Thymus (tissue), 14 donors: ENCODE measurements at places on chromosomes 2 and 18. TPM values are rescaled to one million over a fixed set of nuclear protein-coding genes. Genes with fewer than 3 reads are reported as not detected.

- no peaks in the 10 kb centered on the region for H3K36me3 ChIP-seq
- peak overlapping the region; percentile 94 for H3K27ac ChIP-seq
- peak overlapping the region; percentile 88 for H3K4me3 ChIP-seq
- no peaks in the 10 kb centered on the region for H3K27me3 ChIP-seq
- peak; percentile 51 for DNase-seq
Observed at GRCh38 chr2:64751286-64752260, 97.9 kb upstream of the SERTAD2 start.

GRCh38 chr18:39854291-39854690 is 2100.7 kb upstream of the PIK3C3 start:
- H3K36me3 ChIP-seq: no peaks in the 10 kb centered on the region
- H3K4me3 ChIP-seq: no peak overlapping the region
- H3K27me3 ChIP-seq: no peaks in the 10 kb centered on the region
- H3K4me1 ChIP-seq: no peaks in the 10 kb centered on the region

The RIOK3 gene
- total RNA-seq: 34.8 TPM

DNA sequence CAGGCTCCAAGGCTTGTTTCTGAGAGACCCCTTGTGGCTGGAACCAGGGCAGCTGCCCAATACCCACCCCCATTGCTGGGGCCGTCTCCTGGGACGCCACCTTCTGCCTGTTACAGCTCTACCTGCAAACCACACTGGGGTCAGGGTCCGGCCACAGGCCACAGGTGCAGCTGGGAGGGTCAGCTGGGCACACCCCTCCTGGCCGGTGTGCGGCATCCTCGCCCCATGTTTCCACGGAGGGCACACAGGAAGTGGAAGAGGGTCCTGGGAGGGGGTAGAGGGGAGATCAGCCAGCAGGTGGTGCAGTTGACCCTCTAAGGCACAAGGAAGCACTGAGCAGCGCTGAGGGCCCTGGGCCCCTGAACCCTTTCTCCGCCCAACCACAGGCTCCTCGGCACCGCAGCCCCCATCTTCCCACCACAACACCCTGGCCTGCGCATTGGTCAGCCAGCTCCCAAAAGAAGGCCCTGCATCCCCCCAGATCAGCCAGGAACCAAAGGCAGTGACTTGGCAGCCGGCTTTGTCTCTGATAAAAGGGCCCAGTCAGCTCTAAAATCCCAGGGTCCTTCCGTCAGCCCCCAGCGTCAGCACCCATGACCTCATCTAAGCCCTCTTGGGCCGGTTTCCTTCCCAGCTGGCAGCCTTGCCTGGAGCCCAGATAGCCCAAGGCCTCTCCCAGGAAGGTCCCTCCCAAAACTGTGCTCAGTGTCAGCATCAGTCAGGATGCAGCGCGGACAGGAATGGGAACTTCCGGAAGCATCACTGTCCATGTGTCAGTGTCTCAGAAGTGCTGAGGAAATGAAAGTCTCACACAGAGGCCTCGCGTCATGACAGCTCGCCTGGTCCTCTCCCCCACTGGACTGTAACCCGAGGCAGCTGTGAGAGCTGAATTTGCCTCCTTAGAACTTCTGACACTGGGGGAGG is 1.7 kb downstream of the ERFE start:
- no peak overlapping the region for H3K27ac ChIP-seq
- H3K27me3 ChIP-seq: peaks cover 88% of the 10 kb centered on the region

The PSMG2 gene
- total RNA-seq: 97.4 TPM

The CDH20 gene
- total RNA-seq: 0.09 TPM

GRCh38 chr2:189799531-189799930 is 15.3 kb downstream of the PMS1 start:
- no peak for DNase-seq
- H3K4me1 ChIP-seq: no peaks in the 10 kb centered on the region
- H3K4me3 ChIP-seq: no peak overlapping the region
- H3K27ac ChIP-seq: no peak overlapping the region
- H3K36me3 ChIP-seq: peaks cover 31% of the 10 kb centered on the region
